DMS53 (cell line): ENCODE measurements at places on chromosomes 1 and 21.

GRCh38 chr1:197890936-197891335 lies 11.5 kb upstream of the C1orf53 start:
- DNase-seq = no peak

GRCh38 chr1:223788746-223789415 lies 56.9 kb downstream of the TP53BP2 start:
- DNase-seq = no peak

GRCh38 chr1:222136869-222137268 lies 395.0 kb upstream of the DUSP10 start:
- no peak for DNase-seq

DNA sequence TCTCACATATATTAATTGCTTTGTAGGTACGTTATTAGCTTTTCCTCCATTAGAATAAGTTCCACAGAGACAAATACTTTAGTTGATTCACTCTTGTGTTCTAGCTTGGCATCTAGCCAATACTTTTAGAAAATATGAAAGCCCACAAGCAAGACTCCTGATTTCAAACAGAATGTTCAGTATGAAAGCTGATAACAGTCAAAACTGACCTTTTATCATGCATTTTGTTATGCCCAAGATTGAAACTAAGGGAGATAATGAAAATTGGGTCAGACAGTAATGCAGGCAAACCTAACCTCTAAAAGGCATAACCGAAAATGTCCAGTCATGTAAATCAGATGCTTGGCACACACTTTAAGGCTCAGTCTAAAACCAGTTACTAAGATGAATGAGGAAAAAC lies 61.7 kb downstream of the ERICH3 start:
- DNase-seq = no peak

GRCh38 chr1:16021681-16022080 lies at the start of gene CLCNKA:
CLCNKA (plus strand) TSS chr1:16022036; CDS start chr1:16022620, 584 bp downstream.
- peak; percentile 60 for DNase-seq
